NCI-H1930 (cell line): ENCODE measurements at places on chromosomes 7 and 10.

- DNase-seq = no peak
Measured at GRCh38 chr10:124288928-124289850, 129.5 kb downstream of the OAT start.

DNA sequence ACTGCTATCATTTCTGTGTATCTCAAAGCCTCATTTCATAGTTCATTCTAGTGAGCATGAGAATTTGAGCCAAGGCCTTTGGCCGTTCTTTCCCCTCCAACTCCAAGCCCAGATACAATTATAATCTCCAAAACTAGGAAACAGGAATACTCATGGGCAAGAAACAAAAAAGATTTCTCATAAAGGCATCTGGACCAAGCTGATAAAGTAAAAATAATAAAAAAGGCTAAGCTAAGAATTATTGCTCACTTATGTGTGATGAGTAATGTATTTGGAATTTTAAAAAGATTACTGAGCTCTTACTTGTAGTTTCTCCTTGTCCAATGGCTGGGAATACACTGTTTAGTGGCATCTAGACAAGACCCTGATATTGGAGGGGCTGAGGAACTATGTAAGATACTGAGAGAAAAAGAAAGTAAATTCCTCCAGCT lies 196.4 kb upstream of the POM121L12 start:
- no peak for DNase-seq

- DNase-seq = no peak
Measured at GRCh38 chr7:117508676-117509075, 28.9 kb downstream of the CFTR start.

DNA sequence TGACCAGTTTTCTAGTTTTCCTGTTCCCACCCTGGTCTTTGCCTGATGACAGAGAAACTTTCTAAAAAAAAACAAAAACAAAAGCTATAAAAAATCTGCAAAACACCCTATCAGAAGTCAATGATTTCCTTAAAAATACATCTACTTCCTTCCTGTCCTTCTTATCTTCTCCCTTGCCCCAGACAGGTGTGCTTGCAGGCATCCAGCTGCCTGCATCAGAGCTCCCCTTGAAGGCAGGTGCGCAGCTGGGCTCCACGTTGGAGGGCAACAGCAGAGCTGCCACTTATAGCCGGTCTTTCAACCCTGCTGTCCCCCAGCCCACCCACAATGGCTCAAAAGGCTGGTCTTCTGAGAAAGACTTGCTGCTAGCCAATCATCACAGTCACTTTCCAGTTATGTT lies 29.8 kb downstream of the UBE2D4 start:
- no peak for DNase-seq

DNA sequence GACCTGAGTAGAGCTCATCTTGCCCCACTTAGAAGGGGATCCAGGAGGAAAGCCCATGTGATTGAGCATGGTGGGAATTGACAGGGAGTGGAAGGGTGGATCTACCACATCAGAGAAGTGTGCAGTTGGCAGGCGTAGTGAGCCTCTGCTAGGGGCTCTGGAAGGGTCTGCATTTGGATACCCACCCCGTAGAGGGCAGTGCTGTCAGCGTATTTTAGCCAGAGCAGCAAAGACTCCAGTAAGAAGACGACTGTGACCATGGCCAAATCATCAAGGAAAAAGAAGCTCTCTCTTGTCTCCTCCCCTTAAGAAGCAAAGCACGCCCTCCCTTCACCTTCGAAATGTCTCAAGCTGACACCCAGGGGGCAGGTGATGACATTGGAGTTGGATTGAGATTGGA lies 68.8 kb upstream of the INHBA start:
- DNase-seq = no peak

DNA sequence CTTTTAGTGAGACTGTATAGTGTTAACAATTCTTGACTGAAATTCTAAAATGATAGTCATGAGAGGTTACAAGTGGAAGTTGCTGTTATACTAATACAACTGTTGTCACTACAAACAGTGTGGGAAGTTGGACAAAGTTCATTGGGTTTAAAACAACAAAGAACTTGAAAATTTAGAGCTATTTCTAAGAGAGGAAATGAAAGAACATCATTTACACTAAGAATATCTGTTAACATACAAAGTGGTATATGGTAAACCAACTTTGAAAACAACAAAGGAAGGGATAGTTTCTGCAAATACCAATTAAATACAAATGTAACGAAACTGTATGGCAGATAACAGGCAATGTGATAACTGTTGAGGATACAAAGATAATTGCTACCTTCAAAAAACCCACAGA lies 11.6 kb downstream of the MTPN start:
- DNase-seq = no peak

DNA sequence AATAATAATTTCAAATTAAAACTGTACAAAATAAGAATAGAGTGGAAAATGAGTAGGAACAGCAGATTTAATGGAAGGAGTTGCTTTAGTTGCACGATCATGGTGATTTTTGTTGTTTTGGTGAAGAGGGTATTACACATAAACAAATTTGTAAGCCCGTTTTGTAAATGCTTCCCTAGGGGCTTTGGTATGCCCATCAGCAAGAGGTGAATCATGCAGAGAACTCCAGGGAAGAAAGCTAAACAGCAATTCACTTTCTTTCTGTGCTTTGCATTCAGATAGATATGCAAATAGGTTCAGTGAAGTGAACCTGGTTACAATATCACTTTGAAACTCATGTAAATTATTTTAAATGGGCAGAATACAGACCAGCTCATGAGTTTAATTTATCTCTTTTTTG lies 422.2 kb upstream of the MTPN start:
- no peak for DNase-seq

DNA sequence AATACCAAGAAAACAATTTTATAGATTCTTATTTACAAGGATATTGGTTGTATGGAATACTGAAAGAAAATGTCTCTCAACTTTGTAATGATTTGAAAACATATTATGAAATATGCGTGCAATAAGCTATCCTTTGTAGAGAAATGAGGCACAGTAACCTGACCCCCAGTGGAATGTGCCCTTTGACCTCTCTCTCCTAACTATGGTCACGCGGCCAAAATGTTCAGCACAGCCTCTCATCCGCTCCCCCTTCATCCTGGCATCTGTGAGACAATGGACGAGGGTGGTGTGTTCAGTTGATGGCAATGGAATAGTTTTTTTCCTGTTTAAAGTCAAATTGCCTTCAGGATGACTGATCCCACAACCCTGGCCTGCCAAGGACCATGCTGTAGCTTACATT lies 13.3 kb downstream of the BEND7 start:
- no peak for DNase-seq

- DNase-seq = no peak
Measured at GRCh38 chr7:80379034-80379982, 132.6 kb downstream of the GNAT3 start.

DNA sequence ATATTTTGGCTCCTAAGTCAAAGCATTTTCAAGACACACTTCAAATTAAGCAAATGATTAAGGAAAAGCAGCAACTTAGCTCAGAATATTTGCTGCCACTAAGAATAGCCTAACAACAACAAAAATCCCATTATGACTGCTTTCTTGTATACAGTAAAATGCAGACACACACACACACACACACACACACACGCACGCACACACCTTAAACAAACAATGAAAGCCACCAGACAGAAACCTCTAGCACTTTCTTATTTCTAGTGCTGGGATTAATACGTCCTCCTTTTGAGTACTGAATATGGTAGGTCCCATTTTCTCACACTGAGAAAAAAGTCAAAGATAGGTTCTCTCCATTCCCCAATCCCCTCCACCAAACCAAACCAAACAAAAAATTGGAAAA lies 23.4 kb upstream of the FEZF1 start:
- no peak for DNase-seq

- DNase-seq = no peak
Measured at GRCh38 chr7:44272456-44272855, 52.9 kb downstream of the CAMK2B start.

- DNase-seq = no peak
Measured at GRCh38 chr7:824081-824480, 8.2 kb upstream of the SUN1 start.

DNA sequence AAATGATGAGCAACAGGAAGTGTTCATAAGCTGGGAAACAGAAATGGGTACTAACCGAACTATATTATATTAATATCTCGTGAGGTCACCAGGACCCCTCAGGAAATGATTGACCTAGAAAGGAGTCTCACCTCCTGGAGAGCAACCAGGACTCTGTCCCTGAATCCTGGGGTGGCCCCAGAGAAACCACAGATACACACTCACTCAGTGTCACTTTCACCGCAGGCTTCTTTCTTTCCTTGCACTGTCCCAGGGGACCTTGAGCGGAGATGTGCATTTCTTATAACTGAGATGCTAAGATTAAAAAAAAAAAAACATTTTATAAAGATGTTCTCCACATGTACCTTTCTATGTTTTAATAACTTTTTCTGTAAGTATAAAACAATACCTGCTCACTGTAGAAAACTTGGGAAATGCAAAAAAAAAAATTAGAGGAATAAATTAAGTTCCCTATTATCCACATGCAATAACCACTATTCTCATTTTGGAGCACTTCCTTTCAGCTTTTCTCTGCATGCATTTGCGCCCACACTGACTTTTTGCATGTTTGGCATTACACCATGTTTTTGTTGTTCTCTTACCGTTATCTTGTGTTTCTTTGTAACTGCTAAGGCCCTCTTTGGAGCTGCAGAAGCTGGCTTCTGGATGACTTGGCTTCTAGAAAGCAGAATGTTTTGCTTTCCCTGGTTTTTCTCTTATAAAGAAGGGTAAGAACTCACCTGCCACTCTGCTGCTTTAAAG lies 15.0 kb downstream of the NOD1 start:
- no peak for DNase-seq

DNA sequence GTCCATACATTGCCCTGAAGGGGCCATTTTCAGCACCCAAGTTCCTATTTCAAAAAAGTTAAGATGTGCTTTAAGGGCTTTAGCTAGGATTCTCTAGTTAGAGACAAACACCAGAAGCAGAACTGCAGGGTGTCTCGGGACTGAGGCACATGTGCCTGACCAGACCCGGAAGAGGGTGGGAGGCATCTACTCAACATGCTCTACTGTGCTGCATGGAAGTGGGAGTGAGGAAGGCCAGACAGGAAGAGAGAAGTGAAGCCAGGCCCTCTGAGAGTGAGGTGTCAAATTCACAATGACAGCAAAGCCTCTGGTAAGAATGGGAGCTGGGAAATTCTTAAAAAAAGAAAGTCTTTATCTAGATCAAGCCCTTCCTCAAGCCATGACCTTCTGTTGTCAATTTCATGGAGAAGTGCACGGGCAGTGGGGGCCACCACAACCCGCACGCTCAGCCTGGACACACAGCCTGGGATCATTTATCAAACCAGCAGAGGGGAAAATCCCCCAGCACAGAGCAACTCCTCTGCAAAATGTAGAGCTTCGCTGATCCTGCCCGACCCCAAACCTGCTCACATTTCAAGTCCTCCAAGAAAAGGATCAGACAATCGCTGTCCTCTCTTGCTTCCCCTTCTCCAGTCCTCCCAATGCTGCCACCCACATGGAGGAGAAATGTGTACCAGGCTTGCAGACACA lies 38.7 kb downstream of the PLXNA4 start:
- DNase-seq = no peak

- DNase-seq = no peak
Measured at GRCh38 chr7:12866207-12866606, 178.8 kb downstream of the ARL4A start.
